ENCODE measurements at places on chromosomes 2 and 18.

- no peak for DNase-seq
Observed at GRCh38 chr18:9053814-9054213, 48.7 kb upstream of the NDUFV2 start.

DNA sequence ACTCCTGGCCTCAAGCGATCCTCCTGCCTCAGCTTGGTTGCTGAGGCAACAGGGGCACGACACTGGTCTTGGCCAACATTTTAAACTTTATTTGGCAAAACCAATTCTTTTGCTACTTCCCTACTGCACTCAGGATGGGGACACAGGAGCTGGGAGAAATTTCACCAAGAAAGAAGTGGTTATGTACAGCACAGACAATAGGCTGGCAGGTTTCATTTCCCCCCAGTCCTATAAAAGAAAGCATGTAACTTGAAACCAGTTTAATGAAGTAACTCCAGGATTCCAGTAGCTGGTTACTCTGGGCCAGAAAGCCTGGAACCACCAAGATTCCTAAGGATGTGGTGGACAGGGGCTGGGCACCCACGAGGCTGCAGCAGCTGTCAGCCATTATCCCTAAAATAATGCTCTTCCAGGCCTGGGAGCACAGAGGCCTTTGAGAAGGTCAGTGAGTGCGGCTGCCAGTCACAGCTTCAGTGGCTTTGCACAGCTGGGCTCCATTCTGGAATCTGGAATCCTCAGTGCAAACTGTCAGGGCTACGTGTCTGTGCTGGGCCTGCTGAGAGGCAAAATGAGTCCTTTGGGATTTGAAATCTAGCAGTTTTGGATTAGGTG is 142.3 kb upstream of the ITGA6 start:
- DNase-seq, result no peak

- DNase-seq, result no peak
Observed at GRCh38 chr2:97733341-97734035, 20.1 kb downstream of the ZAP70 start.

DNA sequence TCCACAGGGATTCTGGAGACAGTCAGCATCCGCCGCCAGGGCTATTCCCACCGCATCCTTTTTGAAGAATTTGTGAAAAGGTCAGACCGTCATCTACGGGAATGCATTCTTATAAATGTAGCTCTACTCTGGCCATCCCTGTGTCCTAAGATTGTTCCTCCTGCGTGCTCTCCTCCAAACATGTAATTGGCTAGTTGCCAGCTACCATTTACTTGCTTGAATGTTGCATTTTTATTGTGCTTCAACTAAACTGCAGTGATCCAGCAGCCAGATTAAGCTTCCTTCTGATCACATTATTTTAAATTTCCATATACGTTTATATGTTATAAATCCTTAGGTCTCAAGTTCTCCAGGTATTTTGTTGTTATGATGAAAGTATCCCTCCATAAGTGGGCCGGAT is 248.5 kb upstream of the SP5 start:
- no peak for DNase-seq

DNA sequence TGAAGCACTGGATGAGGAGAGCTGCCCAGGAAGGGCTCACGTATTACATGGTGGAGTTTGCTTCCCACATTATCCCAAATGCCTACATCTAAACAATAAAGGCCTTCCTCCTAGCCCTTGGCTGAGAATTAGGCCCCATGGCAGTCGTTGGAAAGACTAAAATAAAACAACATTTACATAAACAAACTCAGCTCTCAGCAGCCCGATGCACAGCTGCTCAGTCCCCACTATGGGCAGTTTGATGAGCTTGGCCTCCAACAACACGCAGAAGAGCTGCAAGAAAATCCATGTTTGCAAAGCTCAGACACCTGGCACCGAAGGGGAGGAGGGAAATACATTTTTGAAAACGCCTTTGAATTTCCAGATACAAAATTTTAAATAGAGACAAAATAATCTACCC is 352.4 kb downstream of the EIPR1 start:
- no peak for DNase-seq
